Activated CD4-positive, alpha-beta T cell treated with anti-CD3 and anti-CD28 coated beads for 36 hours (primary cell): ENCODE measurements at places on chromosomes 13 and 19. TPM values are rescaled to one million over a fixed set of nuclear protein-coding genes. Genes with fewer than 3 reads are reported as not detected.

DNA sequence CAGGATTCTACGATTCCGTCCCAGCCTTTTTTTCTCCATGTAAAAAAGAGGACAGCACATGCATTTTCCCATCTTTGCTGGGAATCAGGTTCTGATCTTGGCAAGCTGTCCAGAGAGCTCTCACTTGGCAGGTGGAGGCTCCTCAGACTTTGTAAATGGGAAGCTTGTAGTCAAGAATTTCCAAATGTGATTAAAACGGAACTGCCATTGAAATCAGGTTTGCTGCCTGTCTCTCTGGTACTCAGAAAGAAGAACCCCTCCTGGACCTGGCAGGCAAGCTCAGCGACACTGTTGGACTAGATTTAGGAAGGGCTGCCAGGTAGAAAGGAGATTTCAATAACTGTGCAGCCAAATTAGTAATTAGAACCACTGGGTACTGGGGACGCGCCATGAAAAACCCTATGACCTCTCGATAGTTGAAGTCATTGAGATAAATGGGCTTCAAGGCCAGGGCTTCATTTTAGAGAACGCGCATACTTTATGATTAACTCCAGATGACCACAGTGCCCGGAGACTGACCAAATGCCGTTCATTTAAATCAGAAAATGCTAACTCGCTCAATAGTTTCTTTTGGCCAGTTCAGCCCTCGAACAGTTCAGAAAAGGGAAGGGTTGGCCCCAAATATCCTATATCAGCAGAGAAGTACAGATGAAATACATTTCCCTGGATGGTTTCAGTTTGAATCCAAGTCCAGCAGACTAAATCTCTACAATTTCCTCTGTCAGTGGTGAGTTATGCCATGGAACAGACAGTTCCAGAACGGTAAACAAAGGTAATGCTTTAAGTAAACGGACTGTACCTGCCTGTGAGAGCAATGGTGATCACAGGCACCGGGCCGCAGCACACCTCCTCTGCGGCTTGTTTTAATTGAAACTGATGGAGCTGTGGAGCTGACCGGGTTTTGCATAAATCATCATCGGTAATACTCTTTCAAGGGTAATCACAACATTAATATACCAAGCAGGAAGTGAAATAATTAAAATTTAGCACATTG, 517.4 kb downstream of the RFC3 start:
- H3K4me3 ChIP-seq = no peak overlapping the region
- no peak for DNase-seq
- H3K36me3 ChIP-seq = no peaks in the 10 kb centered on the region
- no peak overlapping the region for H3K27ac ChIP-seq
- H3K4me1 ChIP-seq = no peaks in the 10 kb centered on the region

GRIN2D gene
- 0.11 TPM for total RNA-seq

GATAD2A gene
- total RNA-seq = 123 TPM

GRCh38 chr19:57830071-57830602, at the start of gene ZNF587B:
Gene ZNF587B (plus strand): TSS chr19:57830299. CDS start chr19:57830529, 230 bp downstream.
- H3K4me1 ChIP-seq = peaks cover 18% of the 10 kb centered on the region
- no peaks in the 10 kb centered on the region for H3K27me3 ChIP-seq
- H3K4me3 ChIP-seq = no peak within 1 kb of the TSS
- peak; percentile 64 for DNase-seq

ARL11 gene
- 0.72 TPM for total RNA-seq

GRCh38 chr19:55086730-55087541, 11.3 kb downstream of the EPS8L1 start:
- H3K36me3 ChIP-seq = peaks cover 30% of the 10 kb centered on the region
- H3K27me3 ChIP-seq = peaks cover 44% of the 10 kb centered on the region
- peak; percentile 71 for DNase-seq
- H3K4me1 ChIP-seq = peaks cover 22% of the 10 kb centered on the region

GRCh38 chr13:98957731-98958442, 20.0 kb downstream of the DOCK9 start:
- no peaks in the 10 kb centered on the region for H3K27me3 ChIP-seq
- DNase-seq = no peak
- peaks cover 19% of the 10 kb centered on the region for H3K4me1 ChIP-seq
- no peak overlapping the region for H3K27ac ChIP-seq
- peaks cover 5% of the 10 kb centered on the region for H3K36me3 ChIP-seq

- peaks cover 7% of the 10 kb centered on the region for H3K36me3 ChIP-seq
- H3K27ac ChIP-seq = no peak overlapping the region
- H3K4me3 ChIP-seq = no peak overlapping the region
- no peaks in the 10 kb centered on the region for H3K4me1 ChIP-seq
- DNase-seq = no peak
Observed at GRCh38 chr19:5106971-5107370, 138.1 kb downstream of the KDM4B start.

RNF113B gene
- total RNA-seq = not detected

GRCh38 chr19:7833225-7834099, 3.4 kb downstream of the EVI5L start:
- no peak for DNase-seq
- peaks cover 2% of the 10 kb centered on the region for H3K27me3 ChIP-seq
- H3K4me1 ChIP-seq = peaks cover 14% of the 10 kb centered on the region

- H3K4me1 ChIP-seq = peaks cover 8% of the 10 kb centered on the region
- no peaks in the 10 kb centered on the region for H3K27me3 ChIP-seq
- no peak for DNase-seq
- H3K27ac ChIP-seq = peak overlapping the region; percentile 53
- peaks cover 28% of the 10 kb centered on the region for H3K36me3 ChIP-seq
Observed at GRCh38 chr19:44260343-44260681, 626 bp downstream of the ZNF233 start.

DNA sequence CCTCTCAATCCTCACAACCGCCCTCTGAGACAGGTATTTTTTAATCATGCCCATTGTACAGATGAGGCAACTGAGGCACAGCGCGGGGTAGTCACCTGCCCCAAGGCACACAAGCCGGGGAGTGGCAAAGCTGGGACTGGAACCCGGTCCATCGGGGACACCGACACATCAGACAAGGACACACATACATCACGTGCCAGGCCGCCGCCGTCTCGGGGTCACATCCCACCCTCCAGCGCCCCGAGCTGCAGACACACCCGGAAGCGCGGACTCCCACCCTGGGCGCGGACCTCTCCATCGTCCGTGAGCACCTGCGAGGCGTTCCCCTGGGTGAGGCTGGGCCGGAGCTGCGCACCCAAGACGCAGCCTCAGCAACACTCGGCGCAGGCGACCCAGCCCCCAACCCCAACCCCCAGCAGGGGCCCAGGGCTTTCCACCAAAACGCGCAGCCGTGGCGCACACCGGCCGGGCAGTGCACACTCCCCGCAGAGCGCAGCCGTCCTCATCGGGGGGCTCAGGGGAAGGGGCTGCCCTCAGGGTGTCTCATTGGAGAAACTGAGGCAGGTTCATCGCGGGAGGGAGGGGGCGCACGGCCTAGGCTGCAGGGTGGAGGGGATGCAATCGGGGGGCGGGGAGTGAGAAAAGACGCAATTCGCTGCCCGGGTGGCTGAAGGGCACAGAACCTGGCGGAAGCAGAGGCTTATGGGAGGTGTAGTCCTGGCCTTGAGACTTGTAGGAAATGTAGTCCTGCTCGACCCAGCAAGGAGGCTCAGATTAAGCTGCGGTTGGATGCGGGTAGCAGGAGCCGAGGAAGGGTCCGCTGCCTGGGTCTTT, 1.9 kb upstream of the LMTK3 start:
- H3K27ac ChIP-seq = peak overlapping the region; percentile 30
- no peaks in the 10 kb centered on the region for H3K27me3 ChIP-seq
- peaks cover 8% of the 10 kb centered on the region for H3K4me1 ChIP-seq
- H3K4me3 ChIP-seq = no peak overlapping the region

GRCh38 chr19:35512831-35513627, 420 bp downstream of the DMKN start:
- H3K27ac ChIP-seq = no peak overlapping the region
- H3K4me1 ChIP-seq = peaks cover 15% of the 10 kb centered on the region
- DNase-seq = no peak
- H3K36me3 ChIP-seq = no peaks in the 10 kb centered on the region

LIN7B gene
- total RNA-seq = 4.3 TPM

DNA sequence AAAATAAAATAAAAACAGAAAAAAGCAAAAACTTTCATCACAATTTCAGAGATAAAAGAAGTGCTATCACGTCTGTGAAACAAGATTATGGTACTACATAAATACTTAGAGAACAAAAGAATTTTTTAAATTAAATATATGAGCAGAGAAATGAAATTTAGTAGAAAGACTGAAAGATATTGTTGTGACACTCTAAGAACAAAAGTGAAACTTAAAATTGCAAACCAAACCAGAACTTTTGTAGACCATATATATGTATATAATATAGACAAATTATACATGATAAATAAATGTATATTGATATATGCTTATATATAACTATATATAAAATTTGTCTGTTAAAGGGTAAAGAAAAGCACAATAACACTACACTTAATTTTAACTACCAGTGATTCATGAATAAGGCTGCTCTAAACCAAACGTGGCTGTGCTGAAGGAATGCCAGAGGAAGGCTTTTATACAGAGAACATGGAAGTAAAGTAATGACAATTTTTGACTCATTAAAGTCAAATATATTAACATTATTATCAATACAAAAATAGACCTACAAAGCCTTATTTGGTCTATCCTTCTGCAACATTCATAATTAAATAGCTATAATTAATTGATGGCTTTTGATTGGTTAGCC, 1516.7 kb upstream of the PCDH20 start:
- H3K4me3 ChIP-seq = no peak overlapping the region
- no peaks in the 10 kb centered on the region for H3K36me3 ChIP-seq
- no peak for DNase-seq

GRCh38 chr19:31214086-31214485, 135.2 kb downstream of the TSHZ3 start:
- peaks cover 36% of the 10 kb centered on the region for H3K4me1 ChIP-seq
- H3K27ac ChIP-seq = peak overlapping the region; percentile 99

DNA sequence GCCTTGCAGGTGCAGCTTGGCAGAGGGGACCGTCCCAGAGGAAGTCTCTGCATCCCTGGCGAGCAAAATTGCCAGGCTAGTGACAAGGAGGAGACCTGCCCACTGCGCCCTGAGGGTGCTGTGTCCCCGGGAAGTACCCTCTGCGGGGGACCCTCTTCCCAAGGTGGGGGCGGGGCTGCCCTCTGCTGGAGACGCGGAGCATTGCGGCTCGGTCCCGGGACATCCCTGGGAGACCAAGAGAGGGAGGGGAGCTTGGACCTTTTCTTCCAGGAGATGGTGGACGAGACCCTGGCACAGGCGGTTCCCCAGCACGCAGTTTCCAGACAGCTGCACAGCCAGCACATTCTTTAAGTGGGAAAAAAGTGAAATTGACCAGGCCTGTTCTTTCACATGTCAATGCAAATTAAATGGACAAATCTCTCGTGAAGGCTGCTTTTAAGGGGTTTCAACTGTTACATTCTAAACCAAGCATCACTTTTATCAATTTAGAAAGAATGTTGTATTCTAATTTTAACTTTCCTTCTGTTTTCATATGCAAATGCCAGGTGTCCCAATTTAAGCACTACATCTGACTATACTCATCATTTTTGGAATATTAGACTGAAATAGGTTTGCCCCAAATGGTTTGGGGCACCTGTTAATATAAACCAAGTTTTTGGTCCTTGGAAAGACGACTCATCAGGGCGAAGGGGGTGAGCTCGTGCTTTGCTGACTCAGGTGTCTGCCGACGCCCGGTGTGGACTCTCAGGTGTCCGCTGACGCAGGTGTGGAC, 60.7 kb downstream of the MCF2L start:
- DNase-seq = peak; percentile 75
- no peak overlapping the region for H3K27ac ChIP-seq
- no peaks in the 10 kb centered on the region for H3K27me3 ChIP-seq

FLT1 gene
- 27.4 TPM for total RNA-seq

- H3K4me3 ChIP-seq = no peak overlapping the region
- no peak overlapping the region for H3K27ac ChIP-seq
- peaks cover 16% of the 10 kb centered on the region for H3K4me1 ChIP-seq
Observed at GRCh38 chr13:112567161-112567862, 20.6 kb downstream of the TUBGCP3 start.

- H3K4me3 ChIP-seq = no peak overlapping the region
- H3K27me3 ChIP-seq = no peaks in the 10 kb centered on the region
- no peaks in the 10 kb centered on the region for H3K36me3 ChIP-seq
Observed at GRCh38 chr13:46075811-46076210, 23.3 kb upstream of the ZC3H13 start.

GRCh38 chr19:10817291-10818038, 18.5 kb downstream of the TMED1 start:
- DNase-seq = no peak
- no peak overlapping the region for H3K27ac ChIP-seq
- H3K4me1 ChIP-seq = peaks cover 10% of the 10 kb centered on the region
- peaks cover 29% of the 10 kb centered on the region for H3K36me3 ChIP-seq
- H3K27me3 ChIP-seq = no peaks in the 10 kb centered on the region
